ENCODE measurements at places on chromosomes 6 and 20. TPM values are rescaled to one million over a fixed set of nuclear protein-coding genes. Genes with fewer than 3 reads are reported as not detected.

DNA sequence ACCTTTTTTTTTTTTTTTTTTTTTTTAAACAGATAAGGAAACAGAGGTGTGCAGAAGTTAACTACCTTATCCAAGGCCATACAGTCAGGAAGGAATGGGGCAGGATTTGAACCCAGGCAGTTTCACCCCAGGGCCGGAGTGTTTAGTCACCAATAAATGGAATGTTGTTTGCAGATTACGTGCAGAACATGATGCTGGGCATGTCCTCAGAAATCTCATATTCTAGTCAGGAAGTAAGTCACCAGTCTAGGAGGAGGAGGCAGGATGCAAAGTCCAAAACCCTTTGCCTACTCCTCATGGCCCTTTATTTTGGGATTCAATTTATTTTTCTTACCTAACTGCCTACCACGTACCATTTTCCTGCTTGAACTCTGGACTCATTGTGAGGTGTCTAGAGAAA, 57.1 kb upstream of the LRRC1 start:
- no peak overlapping the region for H3K27ac ChIP-seq
- DNase-seq: no peak
- no peaks in the 10 kb centered on the region for H3K27me3 ChIP-seq
- H3K36me3 ChIP-seq: no peaks in the 10 kb centered on the region
- H3K4me1 ChIP-seq: no peaks in the 10 kb centered on the region

- H3K27ac ChIP-seq: no peak overlapping the region
- no peaks in the 10 kb centered on the region for H3K4me1 ChIP-seq
- no peak overlapping the region for H3K4me3 ChIP-seq
- H3K36me3 ChIP-seq: no peaks in the 10 kb centered on the region
- H3K27me3 ChIP-seq: no peaks in the 10 kb centered on the region
- no peak for DNase-seq
Observed at GRCh38 chr6:117548797-117549301, 53.5 kb downstream of the GOPC start.

GRCh38 chr20:38645351-38645750, 43.7 kb downstream of the ARHGAP40 start:
- no peak overlapping the region for H3K27ac ChIP-seq
- H3K4me1 ChIP-seq: peaks cover 9% of the 10 kb centered on the region
- H3K36me3 ChIP-seq: no peaks in the 10 kb centered on the region
- H3K4me3 ChIP-seq: no peak overlapping the region

KCNQ5 gene
- total RNA-seq: 29.1 TPM

- H3K4me3 ChIP-seq: no peak overlapping the region
- no peak overlapping the region for H3K27ac ChIP-seq
- no peak for DNase-seq
Observed at GRCh38 chr6:166019214-166019613, 148.4 kb downstream of the TBXT start.

GRCh38 chr20:64166721-64167615, 2.7 kb downstream of the MYT1 start:
- no peak overlapping the region for H3K27ac ChIP-seq
- no peaks in the 10 kb centered on the region for H3K27me3 ChIP-seq
- no peaks in the 10 kb centered on the region for H3K36me3 ChIP-seq
- no peak overlapping the region for H3K4me3 ChIP-seq
- DNase-seq: no peak
- no peaks in the 10 kb centered on the region for H3K4me1 ChIP-seq

PRRT1 gene
- 0.75 TPM for total RNA-seq

DNA sequence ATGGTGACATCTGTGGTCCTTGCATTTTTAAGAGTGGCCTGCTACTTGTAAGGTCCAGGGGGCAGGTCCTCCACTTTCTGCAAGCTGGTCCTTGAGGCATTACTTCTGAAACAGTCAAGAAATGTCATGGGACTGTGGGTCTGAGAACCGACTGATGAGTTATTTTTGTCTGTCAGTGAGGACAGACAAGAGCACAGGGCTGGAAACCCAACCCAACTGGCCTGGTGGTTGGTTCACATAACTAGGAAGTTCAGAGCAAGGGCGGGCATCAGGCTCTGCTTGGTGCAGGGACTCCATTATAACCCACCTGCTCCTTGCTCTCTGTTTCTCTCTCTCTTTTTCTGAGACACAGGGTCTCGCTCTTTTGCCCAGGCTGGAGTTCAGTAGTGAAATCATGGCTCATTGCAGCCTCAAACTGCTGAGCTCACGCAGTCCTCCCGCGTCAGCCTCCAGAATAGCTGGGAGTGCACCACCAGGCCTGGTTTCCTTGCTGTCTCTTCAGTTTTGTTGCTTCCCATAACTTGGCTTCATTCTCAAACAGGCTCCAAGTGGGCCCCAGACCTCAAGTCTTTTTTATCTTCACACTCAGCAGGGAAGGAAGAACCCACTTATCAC, 9.2 kb downstream of the CST3 start:
- DNase-seq: no peak
- no peak overlapping the region for H3K4me3 ChIP-seq
- no peaks in the 10 kb centered on the region for H3K27me3 ChIP-seq
- no peak overlapping the region for H3K27ac ChIP-seq
- H3K36me3 ChIP-seq: no peaks in the 10 kb centered on the region

BNIP5 gene
- not detected for total RNA-seq

GRCh38 chr20:1508574-1508973, 17.4 kb upstream of the SIRPB2 start:
- no peak for DNase-seq
- no peaks in the 10 kb centered on the region for H3K4me1 ChIP-seq
- no peak overlapping the region for H3K27ac ChIP-seq
- no peaks in the 10 kb centered on the region for H3K36me3 ChIP-seq
- no peak overlapping the region for H3K4me3 ChIP-seq
- H3K27me3 ChIP-seq: no peaks in the 10 kb centered on the region

GRCh38 chr6:105097288-105097687, 82.5 kb downstream of the POPDC3 start:
- no peaks in the 10 kb centered on the region for H3K27me3 ChIP-seq
- no peak overlapping the region for H3K4me3 ChIP-seq
- DNase-seq: no peak
- H3K36me3 ChIP-seq: no peaks in the 10 kb centered on the region
- no peak overlapping the region for H3K27ac ChIP-seq

SPDEF gene
- total RNA-seq: not detected

TENT5A gene
- total RNA-seq: not detected

Data from Karpas-422 (cell line).